Mesendoderm (in vitro differentiated cells): ENCODE measurements at places on chromosomes 7 and 10.

- no peaks in the 10 kb centered on the region for H3K36me3 ChIP-seq
- no peak for DNase-seq
- H3K4me1 ChIP-seq = no peaks in the 10 kb centered on the region
- no peak overlapping the region for H3K27ac ChIP-seq
These were observed 82.1 kb downstream of the SLC37A3 start for GRCh38 chr7:140316165-140316661.

DNA sequence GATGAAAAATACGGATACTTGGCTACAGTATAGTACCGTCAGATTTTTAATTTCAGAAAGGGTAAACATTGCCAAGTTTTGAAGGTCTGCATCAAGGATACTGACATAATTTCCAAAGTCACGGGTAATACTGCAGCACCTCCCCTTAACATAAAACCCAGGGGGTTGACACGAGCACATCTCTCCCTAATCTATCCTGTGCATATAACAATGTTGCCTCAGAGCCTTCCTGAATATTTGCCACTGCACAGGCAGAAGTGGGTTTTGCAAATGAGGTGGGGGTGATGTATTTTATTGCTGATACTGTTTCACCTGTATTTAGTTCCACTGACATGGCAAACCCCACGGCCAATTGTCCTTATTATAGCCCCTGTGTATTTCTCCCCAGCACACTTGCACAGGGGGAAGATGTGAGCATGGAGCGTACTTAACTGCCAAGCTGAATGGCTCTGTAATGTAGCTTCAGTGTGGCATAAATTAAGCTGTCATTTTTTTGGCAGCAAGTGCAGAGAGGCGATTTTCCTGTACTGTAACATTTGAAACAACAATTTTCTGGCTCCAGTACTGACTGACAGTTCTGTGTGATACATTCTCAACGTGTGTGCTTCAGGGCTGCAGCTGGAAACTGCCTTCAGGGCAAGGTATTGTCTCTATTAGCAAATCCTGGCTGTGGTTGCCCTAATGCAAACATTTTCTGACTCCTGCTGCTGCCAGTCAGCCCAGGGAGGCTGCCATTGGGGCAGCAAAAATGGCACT lies 299.6 kb upstream of the SP4 start:
- no peak overlapping the region for H3K4me3 ChIP-seq
- DNase-seq = no peak
- no peaks in the 10 kb centered on the region for H3K36me3 ChIP-seq
- H3K27ac ChIP-seq = no peak overlapping the region

DNA sequence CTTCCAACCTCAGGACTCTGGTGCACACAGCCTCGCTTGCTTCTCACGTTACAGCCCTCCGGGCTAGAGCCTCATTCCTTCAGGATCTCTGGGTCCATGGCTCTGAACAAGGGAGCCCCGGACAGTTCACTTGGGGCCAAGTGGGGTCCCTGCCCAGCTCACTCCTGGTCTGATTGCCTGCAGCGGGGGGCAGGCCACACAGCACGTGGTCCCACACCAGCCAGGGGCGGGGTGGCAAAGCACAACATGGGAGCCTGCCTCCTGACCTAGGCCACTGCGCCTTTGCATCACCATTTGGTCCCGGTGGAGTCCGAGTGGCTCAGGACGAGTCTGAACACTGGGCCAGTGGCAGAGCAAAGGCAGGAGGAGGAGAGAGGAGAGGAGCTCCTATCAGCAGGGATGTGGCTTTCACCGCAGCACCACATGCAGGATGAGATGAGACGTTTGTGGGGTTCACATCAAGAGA lies 13.4 kb upstream of the CRYGN start:
- H3K4me3 ChIP-seq = no peak overlapping the region
- H3K27me3 ChIP-seq = no peaks in the 10 kb centered on the region
- H3K36me3 ChIP-seq = no peaks in the 10 kb centered on the region
- DNase-seq = no peak

GRCh38 chr7:104272767-104273384 lies 55.5 kb upstream of the LHFPL3 start:
- H3K36me3 ChIP-seq = no peaks in the 10 kb centered on the region
- H3K4me1 ChIP-seq = no peaks in the 10 kb centered on the region
- H3K4me3 ChIP-seq = no peak overlapping the region
- no peak overlapping the region for H3K27ac ChIP-seq

GRCh38 chr7:135712796-135713195 lies 15.2 kb downstream of the SLC13A4 start:
- H3K27me3 ChIP-seq = no peaks in the 10 kb centered on the region
- no peak overlapping the region for H3K4me3 ChIP-seq
- no peak overlapping the region for H3K27ac ChIP-seq

DNA sequence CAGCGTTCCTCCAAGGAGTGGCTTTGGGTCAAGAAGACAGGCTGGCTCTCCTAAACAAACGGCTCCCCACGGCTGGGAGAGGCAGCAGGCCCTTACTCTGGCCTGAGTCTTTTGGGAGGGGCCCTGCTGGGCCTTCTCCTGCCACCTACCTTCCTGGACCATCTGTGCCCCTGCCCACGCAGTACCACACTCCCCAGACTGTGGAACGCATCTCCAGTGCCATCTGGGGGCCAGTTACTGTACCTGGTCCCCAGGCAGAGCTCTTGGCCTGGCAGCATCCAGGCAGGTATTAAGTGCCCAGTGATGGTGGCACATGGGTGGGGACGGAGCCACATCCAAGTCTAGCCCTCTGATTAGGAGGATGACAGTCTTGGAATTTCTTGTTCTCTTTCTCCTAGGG lies 14.4 kb downstream of the ALKBH4 start:
- H3K27ac ChIP-seq = no peak overlapping the region
- DNase-seq = no peak
- no peaks in the 10 kb centered on the region for H3K36me3 ChIP-seq
- no peak overlapping the region for H3K4me3 ChIP-seq
- no peaks in the 10 kb centered on the region for H3K4me1 ChIP-seq
- H3K27me3 ChIP-seq = no peaks in the 10 kb centered on the region

- DNase-seq = peak; percentile 5
- no peaks in the 10 kb centered on the region for H3K27me3 ChIP-seq
- H3K4me1 ChIP-seq = no peaks in the 10 kb centered on the region
- no peak overlapping the region for H3K4me3 ChIP-seq
- H3K27ac ChIP-seq = no peak overlapping the region
These were observed 1165.4 kb downstream of the GATA3 start for GRCh38 chr10:9219860-9220259.

- H3K4me1 ChIP-seq = peaks cover under 1% of the 10 kb centered on the region
- no peak for DNase-seq
- H3K27ac ChIP-seq = no peak overlapping the region
- H3K36me3 ChIP-seq = no peaks in the 10 kb centered on the region
- no peak overlapping the region for H3K4me3 ChIP-seq
These were observed 20.5 kb downstream of the TMEM270 start for GRCh38 chr7:73881352-73882046.

DNA sequence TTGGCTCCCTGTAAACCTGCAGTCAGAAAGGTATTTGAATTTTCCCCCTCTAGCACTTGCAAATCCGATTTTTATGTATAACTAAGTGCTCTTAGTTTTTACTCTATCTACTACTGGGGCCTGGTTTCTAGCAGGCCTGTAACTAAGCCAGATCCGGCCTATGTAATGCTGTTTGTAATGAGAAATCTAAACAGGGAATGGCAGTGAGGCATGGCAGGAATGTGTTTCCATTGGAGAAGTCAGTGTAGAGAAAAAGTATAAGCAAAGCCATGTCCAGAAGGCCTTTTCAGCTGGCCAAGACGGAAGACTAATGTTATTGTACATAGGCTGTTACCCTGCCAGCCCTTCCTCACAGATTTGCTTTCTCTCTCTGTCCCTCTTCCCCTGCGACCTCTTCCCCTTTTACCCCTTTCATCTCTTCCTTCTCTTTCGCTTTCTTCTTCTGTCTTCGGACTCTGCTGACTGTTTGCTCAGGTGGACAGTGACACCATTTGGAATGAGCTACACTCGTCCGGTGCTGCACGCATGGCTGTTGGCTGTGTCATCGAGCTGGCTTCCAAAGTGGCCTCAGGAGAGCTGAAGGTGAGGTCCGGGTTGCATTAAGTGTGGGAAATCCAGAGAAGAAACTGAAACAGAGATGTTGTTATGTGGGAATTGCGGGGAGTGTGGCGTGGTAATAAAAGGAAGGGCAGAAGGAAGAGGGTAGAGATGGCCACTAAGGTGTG lies 297.5 kb downstream of the HDAC9 start:
- DNase-seq = peak; percentile 41
- H3K27me3 ChIP-seq = no peaks in the 10 kb centered on the region
- no peaks in the 10 kb centered on the region for H3K36me3 ChIP-seq

- no peaks in the 10 kb centered on the region for H3K4me1 ChIP-seq
- H3K4me3 ChIP-seq = no peak overlapping the region
- no peak overlapping the region for H3K27ac ChIP-seq
- no peaks in the 10 kb centered on the region for H3K27me3 ChIP-seq
- no peaks in the 10 kb centered on the region for H3K36me3 ChIP-seq
These were observed 12.3 kb downstream of the KLF14 start for GRCh38 chr7:130721486-130722277.
